ENCODE measurements at places on chromosomes 3 and 15.

DNA sequence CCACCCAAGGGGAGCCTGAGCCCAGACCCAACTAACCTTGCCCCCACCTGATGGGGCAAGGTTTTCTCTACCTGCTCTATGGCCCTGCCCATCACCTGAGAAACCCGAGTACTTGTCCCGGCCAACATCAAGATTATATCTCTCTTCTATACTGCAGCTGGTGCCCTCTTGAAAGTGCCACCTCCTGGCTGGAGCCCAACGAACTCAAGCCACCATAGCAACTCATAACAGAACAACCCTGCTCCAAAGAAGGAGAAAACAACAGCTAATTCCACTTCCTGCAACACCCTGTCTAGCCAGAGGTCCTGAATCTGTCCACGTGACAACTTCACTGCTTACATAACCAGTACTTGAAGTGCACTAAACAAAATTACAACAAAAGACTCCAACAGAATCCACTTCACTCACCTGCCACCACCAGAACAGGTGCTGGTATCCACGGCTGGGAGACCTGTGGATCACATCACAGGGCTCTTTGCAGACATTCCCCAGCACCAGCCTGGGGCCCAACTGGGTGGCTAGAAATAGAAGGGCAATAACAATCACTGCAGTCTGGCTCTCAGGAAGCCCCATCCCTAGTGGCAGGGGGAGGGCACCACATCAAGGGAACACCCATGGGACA lies 49.2 kb downstream of the PIERCE2 start:
- DNase-seq, result no peak

GRCh38 chr3:108159105-108159504 lies 63.1 kb downstream of the IFT57 start:
- DNase-seq, result no peak

- no peak for DNase-seq
Observed at GRCh38 chr3:58371754-58372153, 39.1 kb downstream of the PXK start.

DNA sequence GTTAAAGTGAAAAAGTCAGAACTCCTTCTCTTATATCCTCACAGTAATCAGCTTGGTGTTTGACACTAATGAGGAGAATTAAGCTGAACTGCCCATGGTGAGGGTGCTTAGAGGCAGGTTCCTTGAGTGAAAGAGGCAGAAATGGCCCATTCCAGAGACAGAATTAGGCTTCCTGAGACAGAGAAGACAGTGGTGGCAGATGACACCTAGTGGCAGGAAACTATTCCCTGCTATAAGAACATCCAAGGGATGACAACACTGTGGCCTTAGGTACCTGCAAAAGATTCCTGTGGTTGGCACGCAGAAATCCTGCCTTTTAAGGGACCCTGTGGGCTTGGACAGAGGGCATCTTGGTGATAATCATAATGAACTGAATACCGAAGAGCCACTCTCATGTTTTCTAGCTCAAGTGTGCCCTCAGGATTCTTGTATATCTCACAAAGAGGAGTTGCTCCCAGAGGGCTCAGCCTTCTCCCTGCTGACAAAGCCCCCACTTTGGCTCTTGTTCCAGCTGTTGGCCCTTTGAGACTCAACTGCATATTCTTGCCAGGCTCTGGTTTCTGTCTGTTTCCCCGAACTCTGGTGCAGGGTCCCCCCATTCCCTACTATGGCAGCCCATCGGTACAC lies 56.0 kb downstream of the KBTBD12 start:
- DNase-seq, result no peak

GRCh38 chr3:186048119-186048518 lies 60.8 kb downstream of the ETV5 start:
- DNase-seq, result no peak

DNA sequence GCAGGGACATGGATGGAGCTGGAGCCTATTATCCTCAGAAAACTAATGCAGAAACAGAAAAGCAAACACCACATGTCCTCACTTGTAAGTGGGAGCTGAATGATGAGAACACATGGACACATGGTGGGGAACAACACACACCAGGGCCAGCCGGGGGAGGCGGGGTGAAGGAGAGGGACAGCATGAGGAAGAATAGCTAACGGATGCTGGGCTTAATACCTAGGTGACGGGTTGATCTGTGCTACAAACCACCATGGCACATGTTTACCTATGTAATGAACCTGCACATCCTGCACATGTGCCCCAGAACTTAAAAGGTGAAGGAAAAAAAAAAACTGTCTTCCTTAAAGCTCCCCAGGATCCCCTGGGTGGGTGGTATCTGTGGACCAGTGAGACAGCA lies 87.1 kb downstream of the ADAMTS17 start:
- no peak for DNase-seq

DNA sequence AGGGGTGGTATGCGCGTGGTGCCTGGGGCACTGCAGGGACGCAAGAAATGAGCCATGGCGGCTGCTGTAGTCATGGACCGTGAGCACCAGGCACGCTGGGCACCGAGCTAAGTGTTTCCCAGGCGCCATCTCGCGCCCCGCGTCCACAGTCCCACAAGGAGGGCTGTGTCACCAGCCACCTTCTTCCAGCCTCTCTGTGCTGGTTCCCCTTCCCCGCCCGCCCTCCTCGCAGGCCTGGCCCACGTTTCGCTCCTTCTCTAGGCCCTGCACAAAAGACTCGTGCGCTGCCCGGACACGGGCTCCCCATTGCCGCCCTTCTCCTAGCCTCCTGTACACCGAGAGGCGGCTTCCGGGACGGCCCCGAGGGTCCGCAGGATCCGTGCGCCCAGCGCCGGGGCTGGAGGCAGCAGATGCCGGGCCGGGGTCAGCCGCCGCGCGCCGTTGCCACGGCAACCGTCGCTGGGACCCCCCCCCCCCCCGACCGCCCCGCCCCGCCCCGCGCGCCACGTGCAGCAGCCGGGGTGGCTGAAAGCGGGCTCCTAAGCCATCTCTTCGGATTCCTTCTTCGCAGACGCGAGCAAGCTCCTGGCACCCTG lies 113.4 kb downstream of the SRGAP3 start:
- no peak for DNase-seq

GRCh38 chr15:82018201-82018600 lies 27.6 kb downstream of the MEX3B start:
- DNase-seq, result no peak

DNA sequence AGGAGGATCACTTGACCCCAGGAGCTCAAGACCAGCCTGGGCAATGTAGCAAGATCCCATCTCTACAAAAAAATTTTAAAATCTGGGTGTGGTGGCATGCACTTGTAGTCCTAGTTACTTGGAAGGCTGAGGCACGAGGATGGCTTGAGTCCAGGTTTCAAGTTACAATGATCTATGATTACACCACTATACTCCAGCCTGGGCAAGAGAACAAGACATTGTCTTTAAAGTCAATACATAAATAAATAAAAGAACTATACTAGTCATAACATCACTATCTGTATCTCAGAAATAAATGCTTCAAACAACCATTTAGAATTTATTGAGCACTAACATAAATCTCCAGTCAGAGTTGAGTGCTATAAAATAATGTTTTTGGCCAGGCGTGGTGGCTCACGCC lies 8.5 kb upstream of the PHLDB2 start:
- no peak for DNase-seq

DNA sequence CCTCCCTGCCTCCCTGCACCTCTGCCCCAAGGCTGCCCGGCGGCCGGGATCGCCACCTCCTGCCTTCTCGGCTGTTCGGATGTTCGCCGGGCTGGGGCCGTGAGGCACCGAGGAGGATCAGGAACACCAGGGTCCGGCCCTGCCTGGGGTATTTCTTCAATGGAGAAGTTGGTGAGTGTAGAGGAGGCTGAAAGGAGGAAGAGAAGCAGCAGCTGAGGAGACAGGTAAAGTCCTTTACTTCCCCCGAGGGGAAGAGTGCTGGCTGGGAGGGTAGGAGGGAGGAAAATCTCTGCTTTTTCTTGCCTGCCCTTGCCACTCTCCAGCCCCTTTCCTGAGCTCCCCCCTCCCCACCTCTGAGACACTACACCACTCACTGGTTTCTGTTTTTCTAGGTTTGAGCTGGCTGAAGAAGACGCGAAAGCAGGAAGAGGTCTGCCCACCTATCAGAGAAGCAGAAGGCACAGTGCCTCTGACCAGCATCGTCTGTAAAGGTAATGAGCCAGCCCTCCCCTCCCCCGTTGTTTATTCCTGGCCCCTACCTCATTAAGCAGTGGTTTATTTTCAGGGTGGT lies 519 bp downstream of the ASB7 start:
- DNase-seq, result peak; percentile 87

DNA sequence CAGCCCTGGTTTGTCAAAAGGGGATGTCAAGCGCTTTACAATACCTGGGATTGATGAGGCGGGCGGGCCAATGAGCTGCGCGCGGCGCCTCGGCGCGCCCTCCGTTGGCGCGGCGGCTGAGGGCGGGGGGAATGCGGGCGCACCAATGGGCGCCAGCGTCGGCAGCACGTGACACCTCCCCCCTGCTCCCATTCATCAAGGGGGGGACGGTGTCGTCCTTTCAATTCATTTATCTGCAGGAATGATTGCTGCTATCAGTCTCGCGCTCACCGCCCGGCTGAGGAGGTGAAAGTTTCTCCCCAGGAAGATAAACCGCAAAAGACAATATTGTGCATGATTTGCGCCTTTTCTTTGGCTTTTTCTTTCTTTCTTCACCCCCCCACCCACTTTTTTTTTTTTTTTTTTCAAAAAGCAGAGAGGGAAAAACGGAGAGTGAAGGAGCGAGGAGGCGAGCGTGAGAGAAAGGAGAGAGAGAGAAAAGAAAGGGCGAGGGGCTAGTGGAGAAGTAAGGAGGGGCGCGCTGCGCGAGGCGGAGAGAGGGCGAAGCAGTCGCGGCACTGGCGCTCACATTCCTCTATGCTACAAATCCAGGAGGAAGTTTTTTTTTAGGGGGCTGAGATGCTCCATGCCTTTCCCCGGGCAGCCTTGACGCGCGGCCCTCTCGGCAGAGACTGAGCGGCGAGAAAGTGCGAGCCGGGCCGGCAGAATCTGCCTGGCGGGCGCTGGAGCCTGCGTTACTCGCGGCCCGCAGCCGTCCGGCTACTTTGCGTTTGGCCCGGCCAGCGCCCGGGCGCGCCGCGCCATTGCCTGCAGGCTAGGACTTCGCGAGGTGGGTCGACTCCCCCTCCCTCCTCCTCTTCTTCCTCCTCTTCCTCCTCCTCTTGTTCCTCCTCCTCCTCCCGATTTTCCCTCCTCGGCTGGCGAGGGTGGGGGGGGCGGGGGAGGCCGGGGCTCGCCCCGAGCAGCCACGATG lies at the start of gene ZIC1:
ZIC1 (plus strand) TSS at position 223 of the 973 bp plus-strand sequence; CDS start at position 971, 748 bp downstream.
- DNase-seq, result no peak

- DNase-seq, result no peak
Observed at GRCh38 chr3:15428539-15428938, 1.1 kb downstream of the EAF1 start.

DNA sequence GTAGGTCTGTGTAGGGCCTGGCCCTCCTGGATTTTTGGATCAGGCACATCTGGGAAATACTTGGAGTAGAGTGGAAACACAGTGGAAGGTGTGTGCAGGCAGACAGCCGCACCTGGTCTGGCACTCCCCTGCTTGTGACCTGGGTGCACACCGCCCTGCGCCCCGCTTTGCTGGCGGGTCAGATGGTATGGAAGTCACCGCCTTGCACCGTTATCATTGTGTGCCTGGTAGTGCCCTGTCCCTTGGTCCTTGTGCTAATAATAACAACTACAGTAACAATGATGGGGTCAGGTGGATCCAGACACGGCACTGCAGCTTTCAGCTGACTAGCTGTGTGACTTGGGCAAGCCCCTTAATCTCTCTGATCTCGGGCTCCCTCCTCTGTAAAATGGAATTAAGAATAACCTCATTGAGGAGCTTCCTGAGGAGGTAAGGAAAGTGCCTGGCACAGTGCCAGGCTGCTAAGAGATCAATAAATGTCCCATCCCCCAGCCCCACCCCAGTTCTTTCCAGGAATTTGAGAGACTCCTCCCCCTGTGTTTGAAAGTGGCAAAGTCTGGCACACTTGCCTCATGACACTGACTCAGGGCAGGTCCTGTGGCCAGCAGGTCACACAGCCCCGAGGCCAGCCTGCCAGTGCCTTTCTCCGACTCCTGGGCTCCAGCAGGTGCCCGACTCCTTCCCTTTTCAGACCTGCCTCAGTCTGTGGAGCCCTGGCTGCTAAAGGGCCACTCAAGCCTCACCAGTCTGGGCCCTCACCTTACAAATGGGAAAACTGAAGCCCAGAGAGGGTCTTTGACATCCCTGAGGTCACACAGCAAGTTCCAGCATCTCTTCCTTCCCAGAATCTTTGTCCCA lies 9.8 kb downstream of the ISG20 start:
- no peak for DNase-seq

DNA sequence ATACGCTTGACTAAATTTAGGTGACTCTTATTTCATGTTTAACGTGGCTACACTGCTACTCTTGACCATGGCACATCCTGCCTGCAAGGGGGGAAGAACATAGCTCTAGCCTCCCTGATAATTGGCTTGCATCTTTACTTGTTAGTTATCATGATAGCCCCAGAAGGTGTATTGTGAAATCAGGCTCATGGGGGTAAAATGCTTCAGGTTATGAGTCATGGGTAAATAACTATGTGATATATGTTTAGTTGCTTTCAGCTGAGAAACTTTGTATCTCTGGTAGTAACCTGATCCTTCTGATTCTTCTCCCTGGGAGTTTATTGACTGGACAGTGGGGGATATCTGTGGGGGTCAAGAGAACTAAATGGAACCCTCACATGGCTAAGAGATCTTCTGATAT lies 660.8 kb upstream of the UBE2E2 start:
- DNase-seq, result no peak

GRCh38 chr3:11467875-11468274 lies 175.8 kb downstream of the VGLL4 start:
- DNase-seq, result no peak

- DNase-seq, result no peak
Observed at GRCh38 chr3:185552358-185552877, at the start of gene LIPH. Gene LIPH, minus strand, starts transcription at chr3:185552588. Its CDS starts 117 bp downstream, at chr3:185552471.

DNA sequence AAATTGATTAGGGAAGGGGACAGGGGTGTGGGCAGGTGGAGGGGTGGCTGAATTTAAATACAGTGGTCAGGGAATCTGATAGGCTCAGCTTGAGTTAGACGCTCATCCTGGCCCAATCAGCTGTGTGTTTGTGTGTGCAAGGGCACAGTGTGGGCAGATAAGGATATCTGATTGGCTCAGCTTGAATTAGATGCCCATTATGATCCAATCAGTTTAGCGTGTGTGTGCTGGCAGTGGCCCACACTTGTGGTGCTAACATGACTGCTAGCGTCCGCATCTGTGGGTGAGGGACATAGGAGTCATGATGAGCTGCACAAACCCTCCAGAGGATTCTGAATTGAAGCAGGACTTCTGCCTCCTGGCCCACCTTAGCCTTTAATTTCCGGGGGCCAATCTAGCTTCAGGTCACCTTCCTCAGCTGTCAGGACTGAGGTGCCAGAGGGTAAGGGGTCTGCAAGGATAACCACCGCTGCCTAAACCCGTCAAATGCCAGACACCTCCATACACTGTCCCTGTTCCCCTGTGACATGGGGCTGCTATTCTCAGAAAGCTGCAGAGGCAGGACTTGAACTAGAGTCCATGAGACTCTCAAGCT lies 97.3 kb downstream of the CORO2B start:
- DNase-seq, result no peak

- no peak for DNase-seq
Observed at GRCh38 chr3:101730839-101731238, 6.4 kb downstream of the CEP97 start.

DNA sequence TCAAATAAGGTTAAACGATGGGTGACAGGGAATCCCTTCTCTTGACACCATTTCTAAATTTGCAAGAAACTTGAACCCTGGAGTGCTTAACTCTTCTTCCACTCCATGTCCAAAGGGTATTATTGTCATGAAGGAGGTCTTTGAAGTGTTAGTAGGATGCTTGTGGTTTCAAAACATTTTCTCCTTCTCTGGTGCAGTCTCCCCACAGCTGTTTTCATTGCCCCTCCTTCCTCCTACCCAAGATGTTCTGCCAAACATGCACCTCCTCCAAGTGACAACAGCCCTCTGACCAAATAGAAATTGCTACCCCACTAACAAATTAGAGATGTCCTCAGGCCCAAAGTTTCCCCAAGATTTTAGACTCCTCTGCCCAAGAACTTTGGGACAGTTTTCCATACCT lies 151.4 kb downstream of the POLR2M start:
- DNase-seq, result no peak

Measured in NK-92 treated with Interleukin-12 subunit alpha and Interleukin-12 subunit beta, amount 100 ng/mL, for 24 hours (cell line).